ENCODE measurements at places on chromosomes 1 and 21. TPM values are rescaled to one million over a fixed set of nuclear protein-coding genes. Genes with fewer than 3 reads are reported as not detected.

DNA sequence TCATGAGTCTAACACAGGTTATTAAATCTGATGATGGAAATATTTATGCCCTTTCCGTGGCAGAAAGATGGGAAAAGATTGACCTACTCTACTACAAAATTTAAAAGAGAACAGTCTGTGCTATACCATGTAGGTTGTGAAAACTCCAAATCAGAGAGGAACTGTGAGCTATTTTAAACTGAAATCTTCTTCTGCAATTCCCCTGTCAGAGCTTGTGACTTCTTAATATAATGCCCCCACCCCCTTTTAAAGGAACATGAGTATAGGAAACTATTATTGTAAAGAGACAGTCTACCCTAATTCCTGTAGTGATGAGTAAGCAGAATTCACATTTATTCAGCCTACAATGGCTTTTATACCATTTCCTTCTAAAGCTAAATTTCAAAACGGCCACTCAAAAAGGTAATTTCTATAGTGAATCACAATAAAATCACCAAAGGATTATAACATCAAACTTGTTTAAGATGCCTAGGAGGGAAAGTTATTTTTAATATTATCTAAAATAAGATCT, 11.7 kb downstream of the DSCAM start:
- no peak for DNase-seq

GRCh38 chr1:218485241-218485928, 140.2 kb downstream of the TGFB2 start:
- DNase-seq = no peak

GRCh38 chr1:200740571-200741208, 2.0 kb downstream of the CAMSAP2 start:
- DNase-seq = no peak

GRCh38 chr1:65538086-65538485, 117.6 kb downstream of the LEPR start:
- DNase-seq = no peak

DNA sequence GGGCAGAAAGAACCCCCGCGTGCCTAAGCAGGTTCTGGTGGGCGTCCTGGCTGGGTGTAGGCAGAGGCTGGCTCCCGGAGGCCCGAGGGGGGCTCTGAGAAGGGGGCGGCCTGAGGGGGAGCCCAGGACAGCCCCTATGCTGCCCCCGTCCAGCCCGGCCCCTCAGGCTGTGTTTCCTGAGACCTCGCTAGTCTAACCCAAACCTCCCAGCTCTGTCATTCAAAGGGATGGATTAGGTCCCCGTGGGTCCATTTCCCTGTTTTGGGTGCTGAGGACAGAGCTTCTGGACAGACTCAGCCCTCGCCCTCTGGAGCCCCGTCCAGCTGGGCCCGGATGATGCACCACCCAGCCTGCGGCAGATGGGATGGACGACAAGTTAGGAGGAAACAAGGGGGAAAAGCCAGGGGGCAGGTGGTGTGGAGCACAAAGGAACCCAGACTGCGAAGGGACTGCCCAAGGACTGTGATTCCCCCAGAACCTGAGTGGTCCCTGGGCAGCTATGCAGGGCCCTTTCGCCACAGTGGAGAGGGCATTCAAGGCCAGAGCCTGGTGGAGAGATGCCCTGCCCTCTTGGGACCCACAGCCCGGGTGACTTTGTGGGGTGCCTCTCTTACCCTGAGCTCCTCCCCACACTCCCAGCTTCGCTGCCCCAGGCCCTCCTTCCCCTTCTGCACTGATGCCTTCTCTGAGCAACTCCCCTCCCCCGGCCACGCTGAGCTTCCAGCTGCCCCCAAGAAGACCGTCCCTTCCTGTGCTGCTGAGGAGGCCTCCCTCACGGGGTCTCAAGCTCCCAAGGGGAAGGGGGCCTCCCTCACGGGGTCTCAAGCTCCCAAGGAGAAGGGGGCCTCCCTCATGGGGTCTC, 2.8 kb downstream of the HES4 start:
- DNase-seq = no peak

DNA sequence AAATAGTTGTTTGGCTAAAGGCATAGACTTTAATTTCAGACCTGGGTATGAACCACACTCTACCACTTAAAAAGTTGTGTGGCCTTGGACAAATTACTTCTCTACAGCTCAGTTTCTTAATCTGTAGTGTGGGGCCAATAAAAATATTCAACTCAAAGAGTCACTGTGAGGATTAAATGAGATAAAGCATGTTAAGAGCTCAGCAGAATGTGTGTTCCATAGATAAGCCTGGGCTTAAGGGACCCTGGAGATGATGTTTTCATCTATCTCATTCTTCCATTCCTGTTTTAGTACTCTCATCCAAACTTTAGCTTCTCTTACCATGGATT, 17.7 kb downstream of the S100A10 start:
- no peak for DNase-seq

The CHIT1 gene
- not detected for total RNA-seq

All from renal cortical epithelial cell (primary cell).